Stimulated activated CD8-positive, alpha-beta memory T cell treated with anti-CD3 and anti-CD28 coated beads, Interleukin-7, amount 100 ng/mL, for 24 hours (primary cell): ENCODE measurements at places on chromosomes 7 and 10.

- no peak for DNase-seq
Observed at GRCh38 chr7:151761231-151761630, 115.7 kb downstream of the PRKAG2 start.

- no peak for DNase-seq
Observed at GRCh38 chr10:91349381-91349780, 60.8 kb upstream of the HECTD2 start.

GRCh38 chr10:11705722-11706121, 36.5 kb upstream of the ECHDC3 start:
- no peak for DNase-seq

DNA sequence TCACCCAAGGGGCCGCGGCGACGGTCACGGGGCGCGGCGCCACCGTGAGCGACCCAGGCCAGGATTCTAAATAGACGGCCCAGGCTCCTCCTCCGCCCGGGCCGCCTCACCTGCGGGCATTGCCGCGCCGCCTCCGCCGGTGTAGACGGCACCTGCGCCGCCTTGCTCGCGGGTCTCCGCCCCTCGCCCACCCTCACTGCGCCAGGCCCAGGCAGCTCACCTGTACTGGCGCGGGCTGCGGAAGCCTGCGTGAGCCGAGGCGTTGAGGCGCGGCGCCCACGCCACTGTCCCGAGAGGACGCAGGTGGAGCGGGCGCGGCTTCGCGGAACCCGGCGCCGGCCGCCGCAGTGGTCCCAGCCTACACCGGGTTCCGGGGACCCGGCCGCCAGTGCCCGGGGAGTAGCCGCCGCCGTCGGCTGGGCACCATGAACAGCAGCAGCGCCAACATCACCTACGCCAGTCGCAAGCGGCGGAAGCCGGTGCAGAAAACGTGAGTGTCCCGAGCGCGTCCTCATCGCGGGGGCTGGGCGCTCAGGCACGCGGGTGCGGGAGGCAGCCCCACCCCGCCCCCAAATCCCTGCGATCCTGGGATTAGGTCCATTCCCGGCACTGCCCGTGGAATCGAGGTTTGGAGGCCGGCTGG, 509 bp downstream of the AHR start:
- DNase-seq, result no peak

- no peak for DNase-seq
Observed at GRCh38 chr7:159091041-159091440, 53.6 kb downstream of the VIPR2 start.

GRCh38 chr10:57333880-57334279, 933.8 kb downstream of the IPMK start:
- DNase-seq, result no peak

DNA sequence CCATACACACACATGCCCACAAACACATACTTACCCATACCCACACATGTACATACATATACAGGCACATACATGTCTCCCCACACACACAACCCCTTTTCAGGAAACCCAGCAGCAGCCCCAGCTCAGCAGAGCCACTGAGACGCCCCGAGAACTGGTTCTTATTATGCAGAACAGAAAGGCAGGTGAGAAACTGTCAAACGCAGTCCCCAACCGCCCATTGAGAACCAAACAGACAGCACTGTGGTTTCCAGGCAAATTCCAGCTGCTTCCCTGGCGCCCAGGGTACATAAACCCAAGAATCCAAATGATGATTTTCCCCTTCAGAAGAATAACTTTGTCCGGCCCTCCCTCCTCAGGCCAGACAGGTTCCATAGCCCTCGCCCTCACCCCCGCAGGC, 366.6 kb upstream of the ZMIZ1 start:
- DNase-seq, result no peak

DNA sequence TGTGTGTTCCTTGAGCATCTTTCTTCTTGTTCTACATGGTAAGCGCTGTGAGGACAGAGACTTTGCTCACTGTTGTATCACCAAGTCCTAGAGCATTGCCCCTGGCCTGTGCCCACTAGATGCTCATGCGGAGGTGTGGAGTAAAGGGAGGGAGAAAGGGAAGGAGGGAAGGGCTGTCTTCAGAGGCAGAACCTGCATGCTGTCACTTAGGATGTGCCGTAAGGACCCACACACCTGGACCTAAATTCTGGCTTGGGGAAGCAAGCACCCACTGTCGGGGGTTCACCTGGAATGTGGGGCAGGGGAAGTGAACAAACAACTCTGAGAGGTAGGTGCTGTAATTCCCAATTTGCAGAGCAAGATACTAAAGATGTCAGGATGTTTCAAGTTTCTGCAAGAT, 129.5 kb downstream of the PTPN20 start:
- no peak for DNase-seq

GRCh38 chr10:89163265-89163995, 43.7 kb downstream of the CH25H start:
- DNase-seq, result peak; percentile 5

DNA sequence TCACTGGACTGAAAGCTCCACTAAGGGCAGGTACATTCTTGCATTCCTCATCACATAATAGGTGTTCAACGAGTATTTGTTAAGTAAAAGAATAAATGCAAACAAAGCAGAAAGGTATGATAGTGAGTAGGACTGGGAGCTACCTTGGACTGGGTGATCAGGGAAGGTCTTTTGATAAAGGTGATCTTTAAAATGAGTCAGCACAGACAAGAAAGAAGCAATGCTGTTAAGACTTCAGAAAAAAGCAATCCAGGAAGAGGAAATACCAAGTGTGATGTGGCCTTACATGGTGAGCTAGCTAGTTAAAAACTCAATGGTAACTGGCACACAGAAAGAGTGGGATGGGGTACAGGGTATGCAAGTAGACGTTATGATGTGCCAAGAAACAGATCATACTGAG, 40.1 kb downstream of the TSPAN12 start:
- DNase-seq, result no peak
